ENCODE measurements at places on chromosomes 2 and 18.

- no peak for DNase-seq
Measured at GRCh38 chr2:174815526-174815925, 51.3 kb upstream of the CHRNA1 start.

DNA sequence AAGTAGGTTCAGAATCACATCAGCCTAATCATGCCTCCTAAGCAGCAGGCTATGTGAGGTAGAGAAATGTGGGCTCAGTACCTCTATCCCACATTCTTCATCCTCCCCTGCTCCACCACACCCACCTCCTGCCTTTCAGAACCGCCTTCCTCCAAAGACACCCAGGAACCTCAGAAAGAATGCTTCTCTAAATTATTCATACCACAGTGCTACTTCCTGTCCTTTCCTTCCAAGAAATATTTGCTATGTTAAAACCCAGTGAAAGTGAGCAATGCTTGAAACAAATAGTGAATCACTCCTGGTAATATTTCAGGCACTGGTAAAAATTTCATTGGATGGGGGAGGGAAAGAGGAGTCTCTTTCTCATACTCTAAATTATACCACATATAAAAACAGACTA lies 24.0 kb upstream of the CREB1 start:
- DNase-seq: peak; percentile 56

- peak; percentile 6 for DNase-seq
Measured at GRCh38 chr2:44674473-44675284, 266.8 kb upstream of the SIX3 start.

GRCh38 chr18:79640064-79640672 lies 39.4 kb upstream of the CTDP1 start:
- no peak for DNase-seq

GRCh38 chr2:43636621-43637020 lies 439 bp upstream of the PLEKHH2 start:
- peak; percentile 32 for DNase-seq

GRCh38 chr2:157418239-157418641 lies 25.6 kb downstream of the CYTIP start:
- peak; percentile 47 for DNase-seq

- peak; percentile 68 for DNase-seq
Measured at GRCh38 chr2:240622531-240623235, 2.6 kb upstream of the GPR35 start.

DNA sequence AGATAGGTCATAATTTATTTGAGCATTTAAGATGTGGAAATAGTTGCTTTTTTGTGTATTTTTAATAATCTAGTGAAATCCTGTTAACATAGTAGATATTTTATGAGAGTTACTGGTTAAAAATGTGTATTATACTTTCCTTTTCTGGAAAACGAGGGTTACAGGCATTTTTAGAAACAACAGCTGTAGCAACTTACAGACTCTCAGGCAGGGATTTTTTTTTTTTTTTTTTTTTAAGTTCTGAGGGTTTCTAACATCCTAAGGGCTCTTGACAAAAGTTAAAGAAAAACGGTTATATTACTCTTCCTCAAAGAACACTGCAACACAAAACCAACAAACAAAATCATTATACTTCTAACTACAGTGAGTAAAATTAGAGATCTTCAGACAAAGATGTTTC lies 205.9 kb downstream of the ACKR3 start:
- DNase-seq: no peak

GRCh38 chr2:240369801-240370585 lies 65.5 kb upstream of the GPC1 start:
- DNase-seq: no peak

GRCh38 chr2:138502255-138503086 lies 901 bp downstream of the SPOPL start:
- DNase-seq: peak; percentile 19

- DNase-seq: no peak
Measured at GRCh38 chr2:1446301-1446700, 33.0 kb downstream of the TPO start.

GRCh38 chr2:208269091-208269490 lies 3.0 kb downstream of the PIKFYVE start:
- DNase-seq: no peak

- DNase-seq: no peak
Measured at GRCh38 chr2:141506135-141506534, 624.7 kb downstream of the LRP1B start.

GRCh38 chr2:148590612-148591011 lies 53.9 kb upstream of the EPC2 start:
- DNase-seq: no peak

- no peak for DNase-seq
Measured at GRCh38 chr2:210162466-210163124, 8.6 kb downstream of the KANSL1L start.

- peak; percentile 50 for DNase-seq
Measured at GRCh38 chr2:11738589-11739436, 7.6 kb upstream of the LPIN1 start.

- DNase-seq: no peak
Measured at GRCh38 chr2:118085173-118086023, 2.9 kb upstream of the INSIG2 start.

- DNase-seq: no peak
Measured at GRCh38 chr2:56222481-56222880, 38.7 kb downstream of the CCDC85A start.

GRCh38 chr2:208466151-208466919 lies 59.7 kb downstream of the PTH2R start:
- DNase-seq: peak; percentile 36

DNA sequence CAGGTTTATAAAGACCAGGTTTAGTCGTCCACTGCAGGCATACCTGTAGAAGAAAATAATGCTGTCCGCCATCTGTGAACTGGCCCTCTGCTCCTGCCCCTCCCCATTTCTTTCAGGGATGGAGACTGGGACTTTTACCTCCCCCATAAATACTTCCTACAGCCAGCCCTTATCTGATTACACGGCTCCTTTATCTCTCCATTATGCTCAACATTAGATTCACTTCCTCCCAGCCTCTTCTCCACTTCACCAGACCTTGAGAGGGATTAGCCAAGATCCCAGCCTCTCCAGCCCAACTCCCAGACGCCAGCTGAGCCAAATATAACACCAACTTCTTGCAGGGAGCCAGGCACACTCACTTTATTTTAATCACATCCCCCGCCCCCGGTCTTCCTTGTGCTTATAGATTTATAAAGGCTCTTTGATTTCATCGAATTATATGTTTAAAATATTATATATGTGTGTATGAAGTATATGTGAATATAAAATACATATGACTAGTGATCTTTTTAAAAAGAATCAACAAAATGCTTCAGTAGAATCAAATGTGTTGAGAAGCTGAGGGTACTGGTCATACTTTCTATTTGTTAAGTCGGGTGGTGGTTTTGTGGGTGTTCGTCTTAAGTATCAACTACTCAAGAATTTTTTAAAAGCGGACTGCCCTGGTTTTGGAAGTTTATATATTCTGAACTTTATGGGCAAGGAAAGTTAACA lies 81.0 kb downstream of the SPRED2 start:
- DNase-seq: no peak

DNA sequence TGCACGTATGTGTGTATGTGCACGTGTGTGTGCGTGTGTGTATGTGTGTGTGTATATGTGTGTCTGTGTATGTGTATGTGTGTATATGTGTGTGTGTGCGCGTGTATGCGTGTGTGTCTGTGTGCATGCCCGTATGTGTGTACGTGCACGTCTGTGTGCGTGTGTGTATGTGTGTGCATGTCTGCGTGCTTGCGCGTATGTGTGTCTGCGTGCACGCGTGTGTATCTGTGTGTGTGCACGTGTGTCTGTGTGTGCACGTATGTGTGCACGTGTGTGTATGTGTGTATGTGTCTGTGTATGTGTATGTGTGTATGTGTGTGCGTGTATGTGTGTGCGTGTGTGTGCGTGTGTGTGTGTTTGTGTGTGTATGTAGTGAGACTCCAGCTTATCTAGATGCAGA lies 97.5 kb upstream of the SPATS2L start:
- no peak for DNase-seq

DNA sequence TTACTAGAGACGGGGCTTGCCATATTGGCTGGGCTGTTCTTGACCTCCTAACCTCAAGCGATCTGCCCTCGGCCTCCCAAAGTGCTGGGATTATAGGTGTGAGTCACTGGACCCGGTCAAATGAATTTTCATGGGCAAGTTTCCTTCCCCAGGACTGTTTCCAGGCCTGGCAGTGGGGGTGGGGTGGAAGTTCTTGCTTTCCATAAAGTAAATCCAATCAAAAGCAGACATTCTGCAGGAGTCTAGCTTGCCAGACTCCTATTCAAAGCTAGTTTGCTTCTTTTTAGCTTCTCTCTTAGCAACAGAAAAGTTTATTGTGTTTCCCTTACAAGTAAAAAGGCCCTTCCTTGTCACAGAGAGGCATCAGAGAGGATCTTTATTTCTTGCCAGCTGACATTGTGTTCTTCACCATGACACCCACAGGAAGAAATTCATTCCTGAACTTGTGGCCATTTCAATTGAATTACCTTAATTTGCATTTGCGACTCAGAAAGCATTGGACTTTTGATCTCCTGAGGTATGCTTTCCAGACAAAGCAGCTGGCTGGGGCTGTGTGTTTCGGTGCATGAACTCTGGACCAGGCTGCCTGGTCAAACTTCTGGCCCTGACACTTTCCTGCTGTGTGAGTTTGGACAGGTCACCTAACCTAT lies 37.9 kb downstream of the LYPD1 start:
- no peak for DNase-seq

DNA sequence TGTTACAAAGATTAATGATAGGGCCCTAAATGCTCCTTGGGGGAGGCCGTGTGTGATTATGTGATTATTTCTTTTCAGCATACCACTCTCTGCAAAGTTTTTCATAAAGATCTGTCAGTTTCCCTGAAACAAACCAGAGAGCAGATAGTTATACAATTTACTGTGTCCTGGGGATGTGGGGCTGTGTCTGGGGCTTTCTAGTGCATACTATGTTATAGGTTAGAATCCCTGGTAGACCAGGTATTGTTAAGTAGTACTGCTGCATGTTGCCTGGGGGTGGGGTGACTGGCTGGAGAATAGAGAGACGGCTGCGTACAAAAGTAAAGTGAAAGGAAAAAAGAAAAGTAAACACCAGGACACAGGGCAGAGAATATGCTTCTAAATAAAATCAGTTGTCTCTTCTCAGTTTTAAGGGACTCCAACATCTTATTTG lies 3.3 kb upstream of the CCBE1 start:
- no peak for DNase-seq

DNA sequence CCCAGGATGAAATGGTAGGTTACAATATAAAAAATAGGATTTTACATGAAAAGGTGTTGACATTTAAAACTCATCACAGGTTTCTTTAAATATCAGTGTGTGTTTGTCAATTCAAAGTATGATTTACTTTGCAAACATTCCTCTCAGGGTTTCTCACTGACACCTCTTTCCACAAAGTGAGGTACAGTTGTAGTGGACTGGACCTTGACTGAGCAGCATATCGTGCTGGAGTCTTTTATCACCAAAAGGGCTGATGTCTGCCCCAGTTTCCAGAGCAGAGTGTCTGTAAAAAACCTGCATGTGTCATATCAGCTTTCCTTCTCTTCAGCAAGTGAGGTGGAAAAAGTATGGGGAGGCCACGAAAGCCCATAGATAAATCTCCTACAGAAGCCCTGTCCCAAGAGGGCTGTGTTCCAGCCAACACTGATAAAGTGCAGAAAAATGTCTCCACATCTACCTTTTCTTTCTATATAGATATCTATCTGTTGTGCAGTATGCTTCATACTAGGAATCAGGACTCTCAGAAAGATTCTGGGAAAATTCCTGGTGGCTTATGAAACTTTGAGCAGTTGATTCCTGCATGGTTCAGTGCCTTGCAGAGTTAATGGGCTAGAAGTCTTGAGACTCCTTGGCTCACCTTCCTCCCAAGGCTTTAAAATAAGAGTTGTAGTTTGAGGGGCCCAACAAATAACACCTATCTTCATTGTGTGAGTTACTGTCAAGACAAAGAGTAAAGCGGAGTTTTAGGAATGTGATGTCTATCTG lies 6.9 kb downstream of the ACYP2 start:
- DNase-seq: no peak

DNA sequence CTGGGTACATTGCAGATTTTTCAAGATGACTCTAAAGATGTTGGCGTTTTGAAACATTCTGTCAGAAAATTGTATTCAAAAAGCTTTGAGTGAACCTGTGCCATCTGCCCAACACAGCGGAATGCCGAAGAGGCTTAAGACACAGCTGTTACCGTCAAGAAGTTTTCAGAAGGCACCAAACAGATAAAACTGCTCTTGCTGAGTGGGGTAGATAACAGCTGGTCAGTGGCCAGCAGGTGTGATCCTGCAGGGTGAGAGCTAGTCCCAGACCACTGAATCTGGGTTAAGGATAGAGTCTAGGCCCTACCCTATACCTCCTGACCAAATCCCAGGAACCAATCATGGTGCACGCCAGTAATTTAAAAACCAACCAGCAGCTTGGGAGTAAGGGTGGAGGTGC lies 60.5 kb upstream of the B3GNT7 start:
- no peak for DNase-seq

DNA sequence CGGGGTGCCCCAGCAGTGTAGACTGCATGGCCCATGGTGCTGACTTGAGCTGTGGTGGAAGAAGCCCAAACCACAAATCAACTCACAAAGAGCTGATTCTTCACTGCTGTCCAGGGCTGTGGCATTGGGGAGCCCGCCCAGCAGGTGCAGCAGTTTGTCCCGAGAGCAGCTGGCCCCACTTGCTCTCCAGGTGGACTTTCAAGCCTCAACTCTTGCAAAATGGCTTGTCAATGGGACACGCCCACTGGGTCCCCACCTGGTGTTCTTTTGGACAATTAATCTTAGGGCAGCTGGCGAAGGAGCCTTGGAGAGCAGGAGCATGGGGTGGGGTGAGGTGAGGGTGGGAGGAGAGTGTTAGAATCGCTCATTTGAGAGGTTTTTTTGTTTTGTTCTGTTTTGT lies 117.9 kb downstream of the MYCN start:
- DNase-seq: no peak

GRCh38 chr2:178990533-178991241 lies 59.2 kb downstream of the CCDC141 start:
- peak; percentile 23 for DNase-seq

GRCh38 chr2:66561645-66562303 lies 126.8 kb downstream of the MEIS1 start:
- no peak for DNase-seq

GRCh38 chr2:25757906-25758305 lies 84.5 kb upstream of the DTNB start:
- no peak for DNase-seq

DNA sequence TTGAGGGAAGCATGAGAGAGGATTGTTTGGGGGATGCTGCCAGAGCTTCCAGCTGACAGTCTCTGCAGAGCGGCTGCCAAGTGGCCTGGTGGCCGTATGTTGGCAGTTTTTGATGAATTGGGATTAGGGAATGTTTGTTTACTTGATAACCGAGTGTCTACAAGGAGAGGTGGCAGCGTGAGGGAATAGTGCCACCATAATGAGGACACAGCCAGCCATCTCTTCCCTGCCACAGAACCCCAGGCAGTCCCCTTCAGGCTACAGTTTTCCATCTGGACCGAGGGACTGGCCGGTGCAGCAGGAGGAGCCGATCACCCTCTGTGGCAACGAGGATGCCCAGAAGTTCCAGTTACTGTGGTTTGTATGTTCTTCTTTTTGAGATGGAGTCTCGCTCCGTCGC lies 55.2 kb downstream of the TRAPPC12 start:
- no peak for DNase-seq

- DNase-seq: no peak
Measured at GRCh38 chr2:45763255-45763654, 111.8 kb downstream of the PRKCE start.

GRCh38 chr2:112949456-112949855 lies 28.4 kb upstream of the IL36G start:
- no peak for DNase-seq

GRCh38 chr2:62034715-62035114 lies 129.2 kb downstream of the COMMD1 start:
- DNase-seq: no peak
